ENCODE measurements at places on chromosomes 13 and 19.

- DNase-seq: no peak
Measured at GRCh38 chr19:29603308-29603707, 2.8 kb upstream of the POP4 start.

DNA sequence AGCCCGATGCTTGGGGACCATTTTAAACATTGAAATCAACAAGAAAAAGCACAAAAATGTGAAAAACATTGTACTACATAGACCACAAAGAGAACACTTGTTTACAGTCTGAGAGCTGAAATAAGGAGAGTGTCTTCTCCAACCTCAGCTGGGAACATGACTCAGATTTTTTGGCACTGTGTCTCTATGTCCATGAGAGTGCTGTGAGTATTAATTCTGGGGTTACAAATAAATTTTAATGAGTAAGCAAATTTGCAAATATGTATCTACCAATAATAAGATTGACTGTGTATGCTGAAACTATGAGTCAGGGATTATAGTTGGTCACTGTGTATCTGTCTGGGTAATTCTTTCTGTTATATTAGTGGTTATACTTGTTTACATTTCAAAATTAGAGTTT is 174.0 kb downstream of the DCT start:
- DNase-seq: no peak

- DNase-seq: no peak
Measured at GRCh38 chr13:97175041-97175440, 47.1 kb upstream of the MBNL2 start.

DNA sequence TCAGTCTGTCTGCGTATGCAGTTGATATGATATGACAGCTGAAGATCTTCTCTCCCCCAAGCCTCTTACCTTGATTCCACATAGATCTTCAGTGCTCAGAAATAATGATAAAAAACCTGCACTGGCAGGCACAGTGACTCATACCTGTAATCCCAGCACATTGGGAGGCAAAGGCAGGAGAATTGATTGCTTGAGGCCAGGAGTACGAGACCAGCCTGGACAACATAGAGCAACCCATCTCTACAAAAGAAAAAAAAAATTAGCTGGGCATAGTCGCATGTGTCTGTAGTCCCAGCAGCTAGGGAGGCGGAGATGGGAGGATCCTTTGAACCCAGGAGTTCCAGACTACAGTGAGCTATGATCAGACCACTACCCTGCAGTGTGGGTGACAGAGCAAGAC is 551.0 kb upstream of the MIR17HG start:
- DNase-seq: no peak

- no peak for DNase-seq
Measured at GRCh38 chr19:13976446-13976845, 24.1 kb downstream of the DCAF15 start.

- DNase-seq: no peak
Measured at GRCh38 chr19:3586707-3587346, 1.5 kb downstream of the GIPC3 start.

GRCh38 chr13:40069173-40070044 is 413.9 kb downstream of the COG6 start:
- DNase-seq: peak; percentile 68

GRCh38 chr19:3451451-3451866 is 28.9 kb downstream of the SMIM24 start:
- DNase-seq: no peak

DNA sequence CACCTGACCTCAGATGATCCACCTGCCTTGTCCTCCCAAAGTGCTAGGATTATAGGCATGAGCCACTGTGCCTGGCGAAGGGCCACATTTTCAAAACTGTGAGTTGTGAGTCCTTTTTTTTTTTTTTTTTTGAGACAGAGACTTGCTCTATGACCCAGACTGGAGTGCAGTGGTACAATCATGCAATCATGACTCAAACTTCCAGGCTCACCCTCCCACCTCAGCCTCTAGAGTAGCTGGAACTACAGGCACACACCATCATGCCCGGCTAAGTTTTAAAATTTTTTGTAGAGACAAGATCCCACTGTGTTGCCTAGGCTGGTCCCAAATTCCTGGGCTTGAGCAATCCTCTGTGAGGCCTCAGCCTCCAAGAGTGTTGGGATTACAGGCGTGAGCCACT is 3.8 kb upstream of the MYPOP start:
- DNase-seq: peak; percentile 28

DNA sequence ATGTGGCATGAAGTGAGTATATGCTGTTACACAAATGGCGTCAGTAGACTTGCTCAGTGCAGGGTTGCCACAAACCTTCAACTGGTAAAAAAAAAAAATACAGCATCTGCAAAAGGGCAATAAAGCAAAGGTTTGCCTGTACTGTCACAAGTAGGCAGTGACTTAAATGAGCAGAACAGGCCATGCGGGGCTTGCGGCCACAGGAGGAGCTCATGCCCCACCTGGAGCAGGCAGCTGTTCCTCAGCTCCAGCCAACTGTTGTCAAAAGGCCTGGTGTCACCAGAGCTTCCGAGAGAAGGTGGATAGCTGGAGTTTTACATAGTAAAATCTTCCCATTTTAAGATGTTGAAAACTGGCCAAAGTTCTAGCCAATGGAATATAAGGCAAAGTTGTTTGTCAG is 7.7 kb downstream of the ATP7B start:
- no peak for DNase-seq

GRCh38 chr19:38034492-38034860 is 127.5 kb downstream of the SIPA1L3 start:
- DNase-seq: peak; percentile 77

DNA sequence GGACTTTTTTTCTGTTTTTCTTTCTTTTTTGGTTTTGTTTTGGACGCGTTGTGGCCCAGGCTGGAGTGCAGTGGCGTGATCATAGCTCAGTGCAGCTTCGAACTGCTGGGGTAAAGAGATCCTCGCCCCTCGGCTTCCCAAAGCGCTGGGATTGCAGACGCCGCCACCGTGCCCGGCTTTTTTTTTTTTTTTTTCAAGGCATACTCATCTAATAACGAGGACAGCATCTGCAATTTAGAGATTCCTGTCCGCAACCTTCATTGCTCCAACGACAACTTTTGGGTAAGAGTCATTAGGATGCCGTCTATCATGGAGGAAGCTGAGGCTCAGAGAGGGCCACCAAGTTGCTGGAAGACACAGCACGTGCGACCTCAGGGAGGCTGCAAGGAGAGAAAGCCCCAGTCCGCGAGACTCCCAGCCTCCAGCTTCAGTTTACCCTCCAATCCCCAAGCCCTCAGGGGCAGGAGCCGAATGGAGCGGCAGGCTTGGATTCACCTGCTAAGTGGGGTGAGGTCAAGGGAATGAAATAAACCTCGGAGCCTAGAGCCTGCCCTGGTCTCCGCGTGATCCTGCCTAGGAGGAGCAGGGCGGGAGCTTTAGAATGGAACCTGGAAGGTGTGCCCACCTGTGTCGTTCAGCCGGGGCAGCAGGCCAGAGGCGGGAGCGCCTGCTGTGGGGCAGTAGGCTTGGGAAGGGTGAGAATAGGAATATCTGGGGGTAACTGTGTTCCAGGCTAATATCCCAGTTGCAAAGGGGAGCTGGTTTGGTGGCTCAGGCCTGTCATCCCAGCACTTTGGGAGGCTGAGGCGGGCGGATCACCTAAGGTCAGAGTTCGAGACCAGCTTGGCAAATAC is 676 bp upstream of the POLRMT start:
- no peak for DNase-seq

- DNase-seq: no peak
Measured at GRCh38 chr13:24648983-24649687, 31.1 kb upstream of the ATP12A start.

GRCh38 chr13:39776439-39776838 is 121.0 kb downstream of the COG6 start:
- DNase-seq: no peak

DNA sequence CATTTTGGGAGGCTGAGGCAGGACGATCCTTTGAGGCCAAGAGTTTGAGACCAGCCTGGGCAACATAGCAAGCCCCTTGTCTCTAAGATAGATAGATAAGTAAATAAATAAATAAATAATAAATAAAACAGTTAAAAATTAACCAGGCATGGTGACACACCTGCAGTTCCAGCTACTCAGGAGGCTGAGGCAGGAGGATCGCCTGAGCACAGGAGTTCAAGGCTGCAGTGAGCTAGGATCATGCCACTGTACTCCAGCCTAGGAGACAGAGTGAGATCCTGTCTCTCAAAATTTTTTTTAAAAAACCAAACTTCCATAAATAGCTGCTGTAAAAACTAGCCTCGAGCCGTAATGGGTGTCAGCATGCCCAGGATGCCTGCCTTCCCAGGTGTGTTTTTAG is 14.4 kb upstream of the NAXD start:
- DNase-seq: no peak

- DNase-seq: no peak
Measured at GRCh38 chr13:75803164-75803611, 167.1 kb downstream of the LMO7 start.

GRCh38 chr19:10643968-10644259 is 10.2 kb upstream of the ILF3 start:
- no peak for DNase-seq

DNA sequence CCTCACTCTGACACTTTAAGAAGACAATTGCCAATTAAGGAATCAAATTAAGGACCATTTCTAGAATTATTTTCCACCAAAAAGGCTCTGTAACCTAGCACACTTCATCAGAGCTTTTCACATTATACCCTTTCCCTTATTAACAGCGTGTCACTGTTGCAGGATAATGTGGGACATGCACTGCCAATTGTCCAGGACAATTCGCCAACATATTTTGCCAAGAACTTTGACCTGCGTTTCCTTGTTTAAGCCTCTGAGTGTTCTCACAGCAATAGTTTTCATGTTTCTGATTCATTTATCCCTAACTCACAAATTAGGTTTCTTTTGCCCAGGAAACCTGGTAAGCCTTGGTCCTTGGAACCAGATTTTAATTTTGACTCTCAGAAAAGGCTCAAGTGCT is 13.3 kb downstream of the COL4A1 start:
- DNase-seq: no peak
